ENCODE measurements at places on chromosomes 2 and 18.

DNA sequence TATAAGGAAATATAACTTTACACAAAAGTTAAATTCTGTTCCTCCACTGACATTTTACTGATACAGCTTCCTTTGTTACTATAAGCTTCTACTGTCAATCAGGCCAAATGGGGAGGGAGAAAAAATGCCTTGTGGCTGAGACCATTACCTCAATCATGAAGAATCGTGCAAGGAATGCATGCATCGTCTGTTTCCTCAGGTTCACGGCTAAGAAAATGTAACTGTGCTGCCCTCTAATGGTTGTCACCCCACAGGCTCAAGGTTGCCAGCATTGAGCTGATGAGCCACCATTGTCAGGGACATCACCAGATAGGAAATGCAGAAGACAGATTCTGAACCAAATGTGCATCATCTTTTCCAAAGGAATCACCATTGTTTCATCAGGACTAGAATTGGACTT is 426.9 kb downstream of the CDH2 start:
- peak; percentile 35 for DNase-seq

DNA sequence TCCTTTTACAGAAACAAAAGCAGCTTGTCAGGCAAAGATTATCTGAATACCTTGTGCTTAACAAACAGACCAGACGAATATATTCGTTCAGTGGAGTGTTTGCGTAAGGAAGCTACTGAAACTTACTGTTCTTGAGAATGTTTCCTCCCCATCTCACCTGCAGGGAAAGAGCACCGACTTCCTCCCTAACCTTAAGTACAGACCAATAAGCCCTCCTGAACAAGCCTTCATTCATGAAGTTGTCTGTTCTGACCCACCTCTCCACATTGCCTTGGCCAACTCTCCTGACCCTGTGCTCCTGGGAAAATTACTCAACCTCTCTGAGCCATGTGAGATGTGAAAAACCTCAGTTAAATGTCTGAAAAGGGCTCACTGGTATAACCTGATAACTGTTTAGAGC is 35.2 kb downstream of the STK39 start:
- no peak for DNase-seq

DNA sequence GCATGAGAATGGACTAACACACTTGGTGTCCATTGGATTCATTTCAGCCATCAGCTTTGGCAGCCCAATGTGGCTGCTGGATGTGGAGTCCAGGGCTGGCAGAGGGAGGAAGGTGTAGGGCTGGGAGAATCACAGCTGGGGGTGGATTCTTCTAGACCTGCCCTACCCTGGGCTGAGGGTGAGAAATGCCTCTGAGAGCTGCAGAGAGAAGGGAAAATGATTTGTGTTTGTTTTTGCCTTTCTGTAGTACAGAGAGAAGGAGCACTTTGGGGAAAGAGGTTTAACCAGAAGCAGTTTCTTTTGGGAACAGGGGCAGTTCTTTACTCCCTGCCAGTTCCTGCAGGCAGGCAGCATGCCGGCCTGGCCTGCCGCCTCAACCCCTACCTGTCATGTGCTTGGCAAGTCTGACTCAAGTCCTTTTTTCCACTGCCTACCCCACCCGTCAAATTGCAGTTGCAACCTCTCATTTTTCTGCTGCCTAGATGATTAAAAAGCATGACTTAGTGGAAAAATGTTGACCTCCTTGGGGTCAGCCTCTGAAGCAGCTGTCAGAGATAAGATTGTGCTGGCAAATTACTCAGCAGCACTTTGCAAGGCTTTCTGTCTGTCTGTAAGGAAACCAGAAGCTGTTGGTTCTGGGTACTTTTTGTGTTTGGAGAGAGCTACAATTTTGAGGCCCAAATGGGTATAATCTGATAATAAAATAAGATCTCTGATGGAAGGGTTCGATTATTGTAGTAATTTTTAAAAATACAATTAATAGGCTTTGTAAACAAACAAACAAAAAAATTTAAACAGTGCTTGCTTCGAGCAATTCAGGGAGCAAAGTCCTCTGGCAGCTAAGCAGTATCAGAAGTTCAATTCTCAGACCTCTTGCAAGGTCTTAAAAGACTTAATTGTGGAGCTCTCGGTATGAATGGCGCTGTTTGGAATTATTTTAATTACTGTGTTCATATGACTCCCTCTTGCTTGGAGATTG is 21.7 kb downstream of the LBH start:
- DNase-seq = peak; percentile 19

GRCh38 chr2:39434233-39434897 is 2.7 kb downstream of the MAP4K3 start:
- no peak for DNase-seq

DNA sequence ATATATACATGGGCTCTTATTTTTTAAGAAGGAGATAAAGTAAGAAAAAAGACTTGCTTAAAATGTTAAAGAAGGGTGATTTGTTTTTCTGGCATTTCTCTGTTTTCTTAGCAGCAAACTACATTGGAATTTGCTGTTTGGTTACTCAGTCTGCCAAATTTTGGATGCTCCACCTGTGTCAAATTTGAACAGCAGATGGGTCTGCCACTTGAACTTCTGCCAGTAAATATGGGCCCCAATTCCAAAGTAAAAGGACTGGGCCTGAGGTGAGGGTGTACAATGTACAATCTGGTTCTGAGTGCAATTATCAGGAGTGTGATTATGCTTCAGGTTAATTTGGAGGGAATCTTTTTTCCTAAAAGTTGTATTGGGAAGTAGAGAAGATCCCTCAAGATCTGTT is 794.5 kb downstream of the DSC3 start:
- no peak for DNase-seq

- no peak for DNase-seq
These were observed 73.3 kb upstream of the MCFD2 start for GRCh38 chr2:46988733-46989481.

DNA sequence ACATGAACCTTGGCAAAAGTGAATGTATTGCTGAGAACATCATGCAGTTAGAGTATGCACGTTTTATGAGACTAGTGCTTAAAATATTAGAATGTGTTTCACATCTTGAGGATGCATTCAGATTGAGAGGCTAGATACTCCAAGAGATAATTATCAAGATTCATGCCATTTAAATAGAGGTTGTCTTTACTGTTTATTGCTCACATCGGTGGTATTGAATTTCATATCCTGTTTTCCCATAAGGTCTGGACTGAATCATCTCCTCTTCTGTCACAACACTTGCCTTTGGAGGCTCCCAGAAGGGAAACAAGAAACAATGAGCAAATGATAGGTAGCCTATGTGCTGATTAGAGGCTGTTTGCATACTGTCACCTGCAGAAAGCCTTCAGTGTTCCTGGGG is 83.8 kb downstream of the CLHC1 start:
- DNase-seq = no peak

DNA sequence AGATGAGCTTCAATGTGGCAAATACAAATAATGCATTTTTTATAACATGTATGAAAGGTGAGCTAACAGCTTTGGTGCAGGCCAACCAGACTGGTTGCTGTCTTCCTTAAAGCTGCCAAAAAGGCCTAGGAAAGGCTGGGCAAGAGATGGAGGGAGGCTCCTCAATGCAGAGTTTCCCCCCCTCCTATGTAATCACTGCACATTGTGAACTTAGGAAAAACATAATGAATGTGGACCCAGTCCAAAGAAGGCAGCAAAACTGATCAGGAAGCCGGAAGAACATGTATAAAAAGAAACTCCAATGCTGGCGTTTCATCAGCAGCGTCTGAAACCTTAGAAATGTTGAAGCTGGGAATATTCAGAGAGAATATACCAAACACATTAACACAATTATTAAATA is 84.2 kb upstream of the LYPD6 start:
- DNase-seq = no peak

DNA sequence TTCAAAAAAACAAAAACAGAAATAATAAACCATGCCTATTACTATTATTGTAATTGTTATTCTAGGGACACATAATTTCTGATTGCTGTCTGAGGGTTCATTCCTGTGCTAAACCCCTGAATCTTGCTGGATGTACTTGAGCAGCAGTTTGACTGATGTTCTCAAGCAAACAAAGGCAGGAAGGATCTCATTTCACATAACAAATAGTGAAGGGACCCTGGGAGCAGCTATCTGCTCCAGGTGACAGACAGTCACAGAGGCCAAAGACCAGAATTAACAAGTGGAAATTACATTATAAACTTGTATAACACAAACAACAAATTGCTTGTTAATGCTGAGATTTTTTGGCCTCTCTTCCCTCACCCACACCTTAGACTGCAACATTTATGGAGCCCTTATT is 284.2 kb downstream of the THSD7B start:
- no peak for DNase-seq

DNA sequence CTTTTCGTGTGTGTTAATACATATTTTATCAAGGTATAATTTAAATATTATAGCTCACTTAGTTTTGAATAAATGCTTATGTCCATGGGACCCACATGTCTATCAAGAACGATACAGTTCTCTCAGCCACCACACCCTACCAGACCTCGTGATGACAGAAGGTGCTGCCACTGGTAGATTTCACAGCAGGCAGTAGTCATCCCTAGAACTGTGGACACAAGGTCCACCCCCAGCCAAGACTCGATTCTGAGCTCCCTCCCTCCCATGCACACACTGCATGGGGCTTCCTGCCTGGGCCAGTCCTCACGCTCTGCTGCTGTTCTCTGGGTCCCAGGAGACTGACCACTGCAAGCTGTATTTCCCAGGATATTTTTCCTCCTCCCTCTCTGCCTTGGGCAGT is 26.5 kb upstream of the CREB1 start:
- DNase-seq = no peak

DNA sequence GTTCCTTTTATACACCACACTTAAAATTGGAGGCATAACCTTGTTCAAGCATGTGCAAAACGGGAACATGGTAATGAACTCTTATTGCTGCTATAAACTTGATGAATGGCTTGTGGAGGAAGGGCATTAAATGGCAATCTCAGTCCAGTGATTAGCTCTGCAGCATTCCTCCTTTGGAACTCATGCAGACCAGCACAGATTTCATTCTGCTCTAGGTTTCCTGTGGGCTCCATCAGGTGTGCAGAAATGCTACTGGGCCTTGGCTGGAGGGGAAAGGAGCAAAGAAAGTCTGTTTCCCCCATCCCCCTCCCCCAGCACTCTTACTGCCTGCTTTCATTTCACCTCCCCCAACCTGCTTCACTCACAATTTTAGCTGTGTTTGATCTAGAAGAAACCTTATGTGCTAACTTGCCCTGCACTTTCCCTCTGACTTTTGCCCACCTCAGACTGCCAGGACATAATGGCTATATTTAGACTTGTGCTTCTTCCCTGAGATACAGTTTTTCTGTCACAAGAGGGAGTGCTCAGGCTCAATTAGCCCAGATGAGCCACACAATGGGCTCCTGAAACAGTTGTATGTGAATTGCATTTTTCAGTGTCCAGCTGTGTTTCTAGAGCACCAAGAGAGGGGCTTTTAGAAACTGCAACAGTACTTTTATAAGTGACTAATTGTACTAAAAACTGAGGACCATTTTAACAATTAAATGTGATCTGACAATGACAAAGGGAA is 109.8 kb downstream of the FSHR start:
- no peak for DNase-seq

GRCh38 chr2:59578349-59578748 is 975.1 kb downstream of the BCL11A start:
- no peak for DNase-seq

DNA sequence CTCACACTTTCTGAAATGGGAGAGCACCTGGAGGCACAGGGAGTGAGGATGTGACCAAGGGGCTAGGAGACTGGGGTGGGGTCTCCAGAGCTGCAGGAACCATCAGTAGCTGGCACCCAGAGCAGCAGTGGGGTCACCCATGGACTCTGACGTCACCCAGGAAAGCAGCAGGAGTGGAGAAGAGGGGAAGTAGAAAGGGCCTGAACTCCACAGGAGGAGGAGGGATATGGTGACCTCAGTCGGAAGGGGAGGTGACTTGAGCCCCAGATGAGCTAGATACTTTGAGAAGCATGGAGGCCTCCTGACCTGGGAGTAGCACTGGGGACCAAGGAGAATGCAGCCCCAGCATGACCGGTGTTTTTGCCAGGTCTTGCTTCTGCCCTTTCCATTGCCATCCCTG is 8.8 kb downstream of the NMUR1 start:
- no peak for DNase-seq

- DNase-seq = no peak
These were observed 43.6 kb upstream of the PGAP1 start for GRCh38 chr2:196970099-196970498.

GRCh38 chr2:229141424-229142025 is 129.6 kb downstream of the PID1 start:
- DNase-seq = no peak

DNA sequence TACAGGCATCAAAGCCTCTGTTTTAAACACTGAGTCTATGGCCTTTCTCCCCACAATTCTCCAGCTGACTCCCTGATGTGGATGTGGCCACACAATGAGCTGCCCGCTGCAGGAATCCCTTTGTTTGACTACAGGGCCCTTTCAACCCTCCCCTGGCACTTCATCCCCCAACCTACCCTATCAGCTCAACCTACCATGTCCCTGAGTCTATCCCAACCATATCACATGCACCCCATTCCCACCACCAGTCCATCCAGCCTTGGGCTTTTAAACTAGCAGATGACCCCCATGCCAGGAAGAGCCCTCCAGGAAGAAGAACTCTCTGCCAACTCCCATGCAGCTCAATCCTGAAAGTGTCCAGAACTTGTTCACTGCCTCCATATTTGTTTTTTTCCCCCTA is 46.9 kb upstream of the TEX51 start:
- no peak for DNase-seq

DNA sequence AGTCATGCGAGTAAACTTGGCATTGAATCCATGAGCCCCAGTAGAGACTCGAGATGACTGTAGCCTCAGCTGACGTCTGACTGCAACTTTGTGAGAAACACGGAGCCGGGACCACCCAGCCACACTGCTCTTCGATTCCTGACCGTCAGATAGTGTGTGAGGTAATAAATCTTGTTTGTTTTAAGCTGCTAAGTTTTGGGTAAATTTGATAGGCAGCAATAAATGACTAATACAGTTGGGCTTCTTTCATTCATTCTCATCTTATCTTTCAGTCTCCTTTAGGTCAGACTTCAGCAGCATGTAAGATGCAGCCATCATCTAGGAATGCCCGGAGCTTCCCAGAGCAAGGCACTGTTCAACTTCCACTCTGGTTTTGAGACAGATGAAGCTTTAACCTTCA is 8.0 kb upstream of the KLHL29 start:
- no peak for DNase-seq

DNA sequence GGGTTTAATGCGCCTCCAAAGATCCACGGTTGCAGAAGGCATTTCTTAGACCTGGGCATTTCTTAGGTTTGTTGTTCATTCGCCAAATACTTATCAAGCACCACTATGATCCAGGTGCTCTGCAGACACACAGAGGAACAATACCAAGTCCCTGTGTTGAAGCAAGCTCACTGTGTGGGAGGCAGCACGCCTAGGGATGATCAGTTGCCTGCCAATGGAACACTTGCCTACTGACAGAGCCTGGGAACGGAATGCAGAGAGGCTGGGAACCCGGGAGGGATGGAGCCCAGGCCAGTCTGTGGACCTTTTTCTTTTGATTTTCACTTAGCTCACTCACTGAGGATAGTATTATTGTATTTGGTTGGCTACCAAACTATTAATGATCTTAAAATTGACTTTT is 1.9 kb upstream of the GRP start:
- no peak for DNase-seq

- peak; percentile 25 for DNase-seq
These were observed 3.5 kb upstream of the CDC42EP3 start for GRCh38 chr2:37674946-37675345.

GRCh38 chr2:109685453-109685852 is 71.3 kb downstream of the SOWAHC start:
- DNase-seq = no peak
